ENCODE measurements at places on chromosomes 12 and 14.

DNA sequence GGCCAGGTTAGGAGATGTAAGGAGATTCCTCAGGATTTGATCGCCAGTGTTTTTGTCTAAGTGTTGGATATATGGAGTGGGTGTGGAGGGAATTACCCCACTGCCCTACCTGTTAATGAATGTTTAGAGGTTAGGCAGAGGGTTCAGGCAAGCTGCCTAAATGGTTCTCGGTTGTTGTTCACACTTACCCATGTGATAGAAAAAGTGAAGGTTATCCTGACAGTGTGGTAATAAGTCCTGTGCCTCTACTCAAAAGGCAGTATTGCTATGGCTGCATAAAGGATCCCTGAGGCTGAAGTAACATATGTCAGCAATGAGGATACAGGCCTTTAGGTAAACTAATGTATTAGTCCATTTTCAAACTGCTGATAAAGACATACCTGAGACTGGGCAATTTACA is 112.0 kb downstream of the GPHN start:
- no peak for DNase-seq

DNA sequence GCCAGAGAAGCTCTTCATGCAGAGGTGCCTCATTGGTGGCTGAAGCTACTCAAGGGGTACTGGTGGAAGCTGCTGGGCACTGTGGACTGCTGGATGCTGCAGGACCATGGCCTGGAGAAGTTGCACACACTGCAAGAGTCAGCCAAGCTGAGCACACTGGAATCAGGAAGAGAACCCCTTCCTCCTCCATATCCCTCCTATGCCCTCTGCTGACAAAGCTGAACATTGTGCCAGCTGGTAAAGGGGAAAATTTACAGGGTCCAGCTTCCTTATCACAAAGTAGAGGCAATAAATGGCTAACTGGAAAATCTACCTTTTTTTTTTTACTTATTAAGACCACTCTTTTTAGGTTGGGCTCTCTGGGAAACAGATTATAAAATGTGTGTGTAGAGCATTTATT is 6.5 kb downstream of the CCDC175 start:
- DNase-seq, result no peak

DNA sequence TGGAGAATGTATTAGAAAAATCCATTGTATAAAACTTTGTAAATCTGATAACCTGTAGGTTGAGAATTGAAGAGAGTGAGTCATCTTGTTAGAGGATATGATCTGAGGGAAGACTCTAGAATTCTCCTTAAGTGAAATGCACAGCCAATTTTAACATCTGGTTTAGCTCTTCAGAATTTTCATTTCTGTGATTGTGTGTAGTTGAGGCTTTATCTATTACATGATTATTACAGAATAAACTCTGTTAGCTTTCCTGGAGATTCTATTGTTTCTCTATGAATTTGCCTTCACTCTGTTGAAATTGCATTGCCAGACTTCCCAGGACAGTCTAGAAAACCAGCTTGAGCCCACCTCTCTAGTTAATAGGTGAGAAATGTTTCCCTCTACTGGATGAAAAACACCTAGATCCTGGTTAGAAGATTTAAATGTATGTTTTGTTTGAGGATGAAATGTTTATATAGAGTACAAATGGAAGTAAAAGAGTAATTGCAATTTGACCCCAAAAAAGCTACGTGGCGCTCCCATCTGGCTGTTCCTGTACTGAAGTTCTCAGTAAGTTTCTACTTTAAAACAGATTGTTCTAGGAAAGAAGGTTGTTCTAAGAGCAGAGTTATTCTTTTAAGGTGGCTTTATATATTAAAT is 2.9 kb downstream of the NUDT4 start:
- DNase-seq, result no peak

- no peak for DNase-seq
These were observed 62.6 kb downstream of the ANO6 start for GRCh38 chr12:45278447-45278846.

GRCh38 chr14:100603341-100604120 is 16.3 kb upstream of the BEGAIN start:
- no peak for DNase-seq

DNA sequence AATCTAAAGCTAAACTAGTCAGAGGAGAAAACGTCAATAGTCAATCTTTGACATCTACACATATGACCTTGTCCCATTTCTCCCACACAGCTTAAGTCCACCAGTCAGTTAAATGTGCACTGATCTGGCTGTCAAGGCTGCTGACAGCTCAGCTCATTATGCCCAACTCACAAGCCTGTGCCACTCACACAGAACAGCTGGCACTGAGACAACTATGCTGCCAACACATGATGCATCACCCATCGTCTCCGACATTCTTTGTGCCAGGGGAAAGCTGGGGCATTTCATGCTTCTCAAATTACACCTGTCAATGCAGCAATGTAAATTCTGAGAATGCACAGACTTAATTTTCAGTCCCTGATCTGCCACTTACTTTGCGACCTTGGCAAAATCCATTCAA is 25.3 kb downstream of the GNS start:
- DNase-seq, result no peak

DNA sequence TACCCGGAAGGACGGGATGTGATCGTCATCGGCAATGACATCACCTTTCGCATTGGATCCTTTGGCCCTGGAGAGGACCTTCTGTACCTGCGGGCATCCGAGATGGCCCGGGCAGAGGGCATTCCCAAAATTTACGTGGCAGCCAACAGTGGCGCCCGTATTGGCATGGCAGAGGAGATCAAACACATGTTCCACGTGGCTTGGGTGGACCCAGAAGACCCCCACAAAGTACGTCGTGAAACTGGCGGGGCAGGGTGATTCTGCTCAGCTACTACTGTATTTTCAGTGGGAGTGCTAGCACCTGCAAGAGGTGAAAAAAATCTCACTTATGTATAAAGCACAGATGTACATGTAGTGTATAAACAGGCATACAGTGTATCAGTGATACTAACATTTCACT is 62.9 kb downstream of the FOXN4 start:
- no peak for DNase-seq

GRCh38 chr12:111687952-111688351 is 2.1 kb downstream of the ACAD10 start:
- DNase-seq, result no peak

Data from activated CD4-positive, alpha-beta T cell treated with anti-CD3 and anti-CD28 coated beads, Interleukin-2, amount 50 U/mL, for 1 hour (primary cell).